ENCODE measurements at places on chromosomes 13 and 19.

GRCh38 chr13:77975358-77976042 lies 56.9 kb upstream of the EDNRB start:
- no peak for DNase-seq

DNA sequence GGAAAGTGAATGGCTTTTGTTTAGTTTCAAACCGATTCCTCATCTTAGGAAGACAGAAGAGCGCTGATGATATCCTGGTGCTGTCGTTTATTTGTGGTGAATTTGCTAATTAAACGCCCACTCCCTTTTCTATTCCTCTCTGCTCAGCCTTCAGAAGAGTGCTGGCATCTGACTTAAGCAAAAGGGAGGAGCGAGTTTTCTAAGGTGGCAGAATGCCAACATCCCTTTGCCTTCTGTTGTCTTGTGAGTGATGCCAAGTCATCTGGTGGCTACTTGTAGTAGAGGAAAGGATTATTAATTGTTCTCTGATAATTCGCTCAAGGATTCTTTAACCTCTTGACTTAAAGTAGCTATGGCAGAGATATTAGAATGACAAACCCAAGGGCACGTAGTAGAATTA lies 68.1 kb downstream of the ERCC5 start:
- DNase-seq: no peak

DNA sequence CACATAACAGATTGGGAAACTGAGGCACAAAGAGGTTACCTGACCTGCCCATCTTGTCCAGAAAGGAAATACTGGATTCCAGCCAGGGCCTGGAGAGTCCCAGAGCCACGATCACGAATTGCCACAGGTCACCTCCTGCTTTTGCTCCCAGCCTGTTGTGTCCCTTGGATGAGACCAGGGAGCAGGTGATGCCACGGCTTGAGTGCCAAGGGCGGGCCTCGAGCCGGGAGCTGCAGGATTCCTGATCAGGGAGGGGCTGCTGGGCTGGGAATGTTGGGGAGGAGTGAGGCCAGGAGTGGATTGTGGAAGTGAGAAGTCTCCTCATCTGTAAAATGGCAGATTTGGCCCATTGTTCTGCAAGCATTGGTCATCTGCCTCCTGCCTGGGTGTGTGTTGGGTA lies 29.4 kb downstream of the DNM2 start:
- peak; percentile 33 for DNase-seq

DNA sequence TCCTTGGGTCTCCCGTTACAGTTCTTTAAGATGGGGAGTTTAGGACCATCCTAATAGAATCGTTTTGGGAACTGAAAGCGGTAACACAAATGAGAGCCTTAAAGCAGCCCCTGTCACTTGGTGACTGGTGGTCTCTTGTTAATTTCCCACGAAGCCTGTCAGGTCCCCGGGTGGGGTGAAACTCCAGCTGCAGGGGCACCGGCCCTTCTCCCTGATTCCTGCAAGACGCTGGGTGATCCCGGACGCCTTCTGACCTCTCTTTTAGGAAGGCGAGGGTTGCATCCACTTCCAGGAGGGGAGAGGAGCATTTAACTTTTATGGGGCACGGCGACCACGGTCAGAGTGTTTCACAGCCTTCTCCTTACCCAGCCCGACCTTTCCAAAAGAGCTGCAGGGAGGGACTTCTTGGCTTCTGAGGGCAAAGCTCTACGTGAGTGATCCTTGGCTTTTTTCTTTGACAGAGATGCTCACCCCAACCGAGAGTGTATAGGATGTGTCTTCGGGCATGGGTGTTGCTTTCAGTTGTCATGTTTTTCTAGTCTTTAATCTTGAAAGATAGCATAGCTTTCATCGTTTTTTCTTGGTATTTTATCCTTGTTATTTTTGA lies 688 bp downstream of the ZNF225 start:
- no peak for DNase-seq

DNA sequence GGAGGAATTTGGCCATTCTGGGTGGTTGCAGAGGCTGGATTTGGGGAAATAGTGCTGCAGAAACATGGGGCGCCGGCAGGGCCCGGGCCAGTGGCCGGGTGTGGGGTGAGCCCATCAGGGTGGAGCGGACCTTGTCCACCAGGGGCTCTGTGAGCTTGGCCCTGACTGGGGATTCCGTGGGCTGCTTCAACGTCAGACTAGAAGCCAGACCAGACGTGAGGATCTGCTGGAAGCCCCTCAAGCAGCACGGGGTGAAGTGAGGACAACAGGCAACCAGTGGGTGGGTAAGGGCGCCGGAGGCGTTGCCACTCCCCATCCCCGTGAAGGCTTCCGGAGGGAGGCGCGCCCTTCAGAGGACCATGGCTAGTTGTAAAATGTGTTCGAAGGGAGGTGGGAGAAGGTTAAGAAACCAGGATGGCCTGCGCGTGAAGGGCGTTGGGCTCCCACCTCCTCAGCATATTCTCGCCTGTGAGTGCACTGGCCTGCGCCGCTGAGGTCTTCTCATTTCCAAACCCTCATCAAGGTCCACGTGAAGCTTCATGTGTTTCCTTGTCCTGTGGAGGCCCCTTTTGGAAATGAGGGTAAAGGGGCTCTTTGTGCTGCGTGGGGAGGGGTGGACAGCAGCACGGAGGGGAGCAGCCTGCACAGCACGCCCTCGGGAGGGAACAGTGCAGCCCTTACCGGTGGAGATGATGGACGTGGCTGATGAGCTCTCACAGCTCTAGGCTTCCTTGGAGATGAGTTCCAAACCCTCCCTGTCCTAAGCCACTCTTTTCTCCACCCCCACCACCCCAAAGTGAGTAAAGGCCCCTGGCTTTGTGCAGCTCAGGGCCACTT lies 8.3 kb downstream of the TEX29 start:
- no peak for DNase-seq

GRCh38 chr13:75512253-75512652 lies 25.4 kb downstream of the COMMD6 start:
- no peak for DNase-seq

DNA sequence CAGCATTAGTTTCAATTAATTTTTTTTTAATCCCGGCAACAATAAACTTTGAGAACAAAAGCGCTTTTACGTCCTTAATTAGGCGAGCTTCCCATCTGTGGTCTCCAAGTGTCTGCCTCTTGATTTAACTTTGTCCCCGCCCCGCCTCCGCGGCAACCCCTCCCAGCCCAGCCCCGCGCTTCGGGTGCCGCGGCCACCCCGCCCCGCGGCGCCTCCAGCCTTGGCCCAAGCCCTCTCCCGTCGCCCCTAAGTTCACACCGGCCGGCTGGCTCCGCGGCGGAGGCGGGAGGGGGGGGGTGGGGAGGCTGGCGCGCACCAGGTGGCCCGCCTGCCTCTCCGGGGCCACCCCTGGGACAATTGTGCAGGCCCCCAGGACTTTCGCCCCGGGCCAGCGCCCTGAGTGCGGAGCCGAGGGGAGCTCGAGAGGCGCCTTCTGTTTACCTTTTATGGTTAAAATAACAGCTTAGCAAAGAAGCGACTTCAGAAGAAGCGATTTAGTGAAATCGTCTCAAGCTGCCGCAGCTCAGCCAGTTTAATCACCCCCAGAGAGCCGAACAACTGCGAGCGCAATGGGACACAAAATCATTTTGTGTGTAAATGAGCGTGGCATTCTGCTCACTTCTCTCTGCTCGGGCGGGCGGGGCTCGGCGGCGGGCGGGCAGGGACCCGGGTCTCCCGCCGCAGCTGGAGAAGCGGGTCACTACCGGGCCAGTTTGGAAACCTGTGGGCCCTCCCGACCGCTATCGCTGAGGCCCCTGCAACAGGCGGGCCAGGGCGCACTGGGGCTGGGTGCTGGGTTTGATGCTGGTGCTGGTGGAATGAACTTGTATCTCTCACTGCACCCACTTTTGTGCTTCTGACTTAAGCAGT lies 1.4 kb downstream of the KCTD15 start:
- no peak for DNase-seq

DNA sequence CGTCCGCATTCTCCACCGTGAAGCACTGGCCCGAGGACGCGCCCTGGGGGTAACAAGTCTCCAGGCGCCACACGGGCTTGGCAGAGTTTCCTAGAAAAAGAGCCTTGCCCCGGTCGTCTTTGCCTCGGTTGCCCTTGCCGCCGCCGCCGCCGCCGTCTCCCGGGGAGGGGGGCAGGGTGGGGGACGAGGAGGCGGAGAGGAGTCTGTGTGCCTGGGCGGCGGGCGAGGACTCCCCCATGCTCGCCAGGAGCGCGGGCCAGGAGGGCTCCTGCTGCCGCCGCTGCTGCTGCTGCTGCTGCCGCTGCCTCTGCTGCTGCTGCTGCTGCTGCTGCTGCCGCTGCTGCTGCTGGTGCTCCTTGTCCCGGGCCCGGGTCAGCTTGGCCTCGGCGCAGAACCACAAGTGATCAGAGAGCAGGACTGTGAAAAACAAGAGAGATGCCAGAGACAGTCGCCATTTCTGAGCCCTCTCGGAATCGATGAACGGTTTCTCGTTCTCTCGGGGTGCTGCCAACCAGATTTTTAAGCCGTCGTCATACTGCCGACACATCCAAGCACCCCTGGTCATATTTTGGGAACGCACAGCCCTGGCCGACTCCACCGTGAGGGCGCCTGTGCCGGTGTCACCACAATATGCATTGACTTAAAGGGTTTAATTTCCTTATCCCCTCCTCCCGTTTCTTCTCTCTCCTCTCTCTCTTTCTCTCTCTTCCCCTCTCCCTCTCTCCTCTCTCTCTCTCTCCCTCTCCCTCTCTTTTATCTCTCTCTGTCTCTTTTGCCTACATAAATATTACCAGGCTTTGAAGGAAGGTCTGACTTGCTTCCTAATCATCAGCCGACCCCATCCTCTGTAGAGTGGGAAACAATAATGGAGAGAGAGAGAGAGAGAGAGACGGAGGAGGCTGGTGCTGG lies 349.1 kb downstream of the LIG4 start:
- DNase-seq: no peak

- DNase-seq: no peak
Measured at GRCh38 chr19:43847246-43847645, 20.1 kb downstream of the ZNF283 start.

DNA sequence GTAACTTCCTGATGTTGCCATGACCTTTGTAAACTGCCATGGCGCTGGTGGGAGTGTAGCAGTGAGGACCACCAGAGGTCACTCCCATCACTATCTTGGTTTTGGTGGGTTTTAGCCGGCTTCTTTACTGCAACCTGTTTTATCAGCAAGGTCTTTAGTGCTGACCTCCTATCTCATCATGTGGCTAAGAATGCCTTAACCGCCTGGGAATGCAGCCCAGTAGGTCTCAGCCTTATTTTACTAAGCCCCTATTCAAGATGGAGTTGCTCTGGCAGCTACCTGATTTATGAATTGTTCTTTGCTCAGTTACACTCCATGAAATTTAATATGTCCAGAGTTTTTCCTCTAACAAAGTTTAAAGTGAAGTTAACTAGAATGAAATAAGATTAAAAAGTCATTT lies 4.6 kb upstream of the EPS15L1 start:
- DNase-seq: no peak

- no peak for DNase-seq
Measured at GRCh38 chr13:28299916-28300315, 161.6 kb downstream of the PAN3 start.

DNA sequence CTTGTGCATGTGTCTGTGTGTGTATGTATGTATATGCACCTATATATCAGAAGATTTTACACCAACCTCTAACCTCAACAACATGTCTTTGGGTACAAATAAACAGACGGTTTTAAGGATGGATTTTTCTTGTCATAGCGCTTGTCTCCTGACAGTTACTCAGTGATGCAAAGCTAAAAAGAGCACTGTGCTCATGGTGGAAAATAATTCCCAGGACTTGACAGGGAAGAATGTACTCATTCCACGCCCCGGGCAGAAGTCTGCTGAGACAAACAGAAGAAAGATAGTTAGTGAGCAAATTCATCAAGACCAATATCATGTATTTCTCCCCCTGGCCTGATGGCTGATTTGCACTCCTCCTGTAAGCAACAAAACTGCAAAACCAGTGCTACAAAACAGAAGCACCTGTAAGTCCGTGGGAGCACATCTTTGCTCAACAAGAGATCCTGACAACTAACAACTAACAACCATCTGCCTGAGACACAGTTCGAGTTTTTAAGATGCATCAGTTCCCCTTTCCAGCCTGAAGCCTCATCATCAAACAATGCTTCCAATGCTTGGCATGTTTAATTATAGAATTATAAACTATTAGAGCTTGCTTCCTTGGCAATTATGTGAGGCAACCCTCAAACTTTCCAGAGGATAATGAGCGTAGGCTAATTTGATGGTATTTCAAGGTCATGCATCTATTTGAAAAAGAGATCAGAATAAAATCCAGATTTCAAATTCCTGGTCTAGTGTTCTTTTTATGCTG lies 812.7 kb upstream of the MIR17HG start:
- no peak for DNase-seq

- DNase-seq: peak; percentile 82
Measured at GRCh38 chr19:36136964-36137686, 2.7 kb upstream of the CAPNS1 start.

- DNase-seq: no peak
Measured at GRCh38 chr13:65347420-65348030, 1882.6 kb downstream of the PCDH9 start.

DNA sequence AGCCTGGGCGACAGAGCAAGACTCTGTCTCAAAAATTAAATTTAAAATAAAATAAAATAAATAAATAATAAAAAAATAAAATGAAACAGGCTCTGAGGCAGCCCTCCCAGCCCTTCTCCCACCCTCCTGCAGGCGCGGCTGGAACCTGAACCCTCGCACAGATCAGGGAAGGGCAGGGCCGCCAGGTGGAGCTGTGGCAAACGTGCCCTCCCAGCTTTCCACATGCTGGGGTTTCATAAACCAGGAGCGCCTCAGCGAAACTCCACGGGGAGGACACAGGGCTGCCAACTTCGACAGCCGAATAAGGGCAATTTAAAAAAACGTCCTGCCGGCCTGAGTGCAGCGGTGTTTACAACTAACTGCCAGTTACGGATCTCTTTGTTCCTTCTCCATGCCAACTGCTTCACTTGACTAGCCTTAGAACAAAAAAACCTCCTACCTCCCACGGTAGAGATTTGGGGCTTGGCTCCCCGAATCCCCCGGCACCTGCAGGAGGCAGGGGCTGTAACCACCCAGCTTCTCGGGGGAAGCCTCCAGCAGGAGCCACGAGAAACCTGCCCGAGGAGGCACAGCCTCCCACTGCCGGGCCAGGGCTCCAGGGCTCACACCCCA lies 15.9 kb downstream of the ZNF787 start:
- peak; percentile 58 for DNase-seq

DNA sequence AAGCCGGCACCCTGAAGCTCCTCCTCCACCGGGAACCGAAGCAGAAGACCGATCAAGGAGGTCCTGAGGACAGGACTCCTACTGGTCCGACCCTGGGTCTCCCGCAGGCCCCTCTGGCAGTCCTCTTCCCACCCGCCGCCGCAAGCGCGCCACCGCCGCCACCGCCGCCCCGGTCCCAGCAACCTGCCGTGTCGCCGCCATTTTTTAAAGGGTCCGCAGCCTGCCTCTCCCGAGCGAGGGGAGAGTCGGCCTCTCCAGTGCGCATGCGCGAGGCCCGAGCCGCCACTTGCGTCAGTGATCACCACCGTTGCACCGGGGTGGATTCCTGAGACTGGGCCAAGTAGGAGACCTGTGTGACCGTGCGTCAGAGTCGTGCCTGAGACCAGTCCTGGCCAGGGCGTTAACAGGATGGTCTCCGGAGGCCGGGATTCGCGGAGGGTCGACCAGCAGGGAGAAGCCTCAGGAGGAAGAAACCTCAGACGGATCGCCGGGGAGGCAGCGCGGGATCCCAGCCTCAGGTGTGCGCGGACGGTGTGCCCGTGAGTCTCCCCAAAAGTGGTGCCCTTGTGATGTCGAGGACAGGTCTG lies 51.6 kb downstream of the ZNF146 start:
- DNase-seq: no peak
